Stimulated activated CD4-positive, alpha-beta T cell treated with anti-CD3 and anti-CD28 coated beads, Interleukin-4, amount 100 ng/mL, for 4 hours (primary cell): ENCODE measurements at places on chromosomes 2 and 18.

- DNase-seq: no peak
Measured at GRCh38 chr18:79402977-79403722, 7.4 kb downstream of the NFATC1 start.

DNA sequence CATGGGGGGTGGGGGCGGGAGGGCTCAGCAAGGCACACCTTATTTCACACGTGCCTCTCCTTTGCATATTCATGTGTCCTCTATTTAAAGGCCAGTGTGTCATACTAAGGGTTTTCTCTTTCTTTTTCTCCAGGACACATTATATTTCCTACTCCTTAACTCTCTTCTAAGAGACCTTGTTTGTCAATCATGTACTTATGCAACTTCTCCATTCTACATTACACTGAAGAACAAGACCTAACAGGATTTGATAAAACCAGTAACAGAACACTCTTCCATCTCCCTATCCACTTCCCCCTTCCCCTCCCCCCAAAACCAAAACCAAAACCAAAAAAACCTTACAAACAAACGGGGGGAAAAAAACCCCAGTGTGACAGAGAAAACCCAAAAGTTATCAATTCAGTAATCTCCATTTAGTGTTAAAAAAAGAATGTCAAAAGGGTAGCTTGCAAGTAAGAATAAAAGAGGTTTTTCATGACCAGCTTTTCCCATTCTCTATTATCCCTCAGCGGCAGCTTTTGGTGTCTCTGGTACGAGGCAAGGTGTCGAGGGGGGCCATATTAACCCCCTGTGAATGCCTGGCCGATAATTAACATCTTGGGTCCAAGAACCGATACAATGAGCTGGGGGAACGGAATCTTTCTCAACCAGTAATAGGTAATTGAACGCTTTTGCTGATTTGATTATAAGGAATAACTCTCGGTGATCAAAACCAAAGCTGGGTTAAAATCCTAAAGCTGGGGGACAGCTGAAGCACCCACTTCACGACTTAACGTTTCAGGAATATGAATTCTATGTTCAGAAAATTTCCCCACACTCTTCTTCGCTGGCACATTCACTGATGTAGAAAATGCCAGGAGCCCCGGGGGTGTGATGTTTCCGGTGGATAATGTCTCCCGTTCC is 191.0 kb upstream of the TCF4 start:
- no peak for DNase-seq

- DNase-seq: no peak
Measured at GRCh38 chr2:187986390-187987105, 305.1 kb upstream of the GULP1 start.

DNA sequence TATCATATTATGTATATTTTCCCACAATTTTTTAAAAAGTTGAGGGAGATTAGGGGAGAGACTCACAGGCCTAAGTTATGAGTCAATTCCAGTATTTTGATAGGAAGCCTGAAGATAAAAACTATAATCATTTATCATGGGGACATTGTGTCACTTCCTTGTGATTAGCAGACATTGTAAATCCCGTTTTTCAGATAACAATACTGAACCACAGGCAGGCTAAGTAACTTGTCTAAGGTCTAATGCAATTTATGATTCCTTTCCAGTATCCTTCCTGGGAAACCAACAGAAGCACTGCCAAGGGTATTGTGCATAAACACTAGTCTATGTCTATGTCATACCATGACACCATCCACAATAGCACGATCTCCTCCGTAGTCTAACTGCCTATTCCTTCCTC is 235.2 kb upstream of the PIK3C3 start:
- no peak for DNase-seq

DNA sequence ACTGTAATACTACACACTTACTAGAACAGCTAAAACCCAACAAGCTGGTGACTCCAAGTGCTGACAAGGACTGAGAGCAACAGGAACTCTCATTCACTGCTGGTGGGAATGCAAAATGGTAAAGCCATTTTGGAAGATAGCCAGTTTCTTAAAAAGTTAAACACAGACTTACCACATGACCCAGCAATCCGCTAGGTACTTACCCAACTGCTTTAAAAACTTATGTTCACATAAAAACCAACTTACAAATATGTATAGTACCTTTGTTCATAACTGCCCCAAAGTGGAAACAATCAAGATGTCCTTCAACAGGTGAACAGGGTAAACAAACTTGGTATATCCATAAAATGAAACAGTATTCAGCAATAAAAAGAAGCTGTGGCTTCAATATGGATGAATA is 153.1 kb upstream of the ZFP36L2 start:
- no peak for DNase-seq

DNA sequence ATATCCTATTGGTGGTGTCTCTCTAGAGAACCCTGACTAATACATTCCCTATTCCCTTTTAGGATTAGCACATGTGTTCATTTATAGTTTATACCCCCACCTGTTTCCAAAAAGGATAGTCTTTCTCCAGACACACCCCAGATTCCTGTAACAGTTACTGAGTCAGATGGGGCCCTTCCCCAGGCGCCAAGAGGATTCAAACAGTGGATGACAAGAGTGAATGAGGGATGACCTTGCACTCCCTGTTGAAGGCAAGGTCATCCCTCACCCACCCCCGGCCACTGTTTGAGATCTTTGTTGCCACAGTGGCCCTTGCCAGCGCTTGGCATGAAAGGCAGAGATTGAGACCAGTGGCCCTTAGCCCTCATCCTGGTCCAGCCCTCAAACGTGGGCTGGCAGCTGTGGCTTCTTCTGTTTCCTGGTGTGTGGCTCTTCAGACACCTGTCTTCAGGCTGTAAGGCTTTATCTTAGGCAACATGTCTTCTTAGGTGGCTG is 15.3 kb upstream of the REEP1 start:
- no peak for DNase-seq

GRCh38 chr2:101440127-101440738 is 34.7 kb downstream of the RFX8 start:
- no peak for DNase-seq

DNA sequence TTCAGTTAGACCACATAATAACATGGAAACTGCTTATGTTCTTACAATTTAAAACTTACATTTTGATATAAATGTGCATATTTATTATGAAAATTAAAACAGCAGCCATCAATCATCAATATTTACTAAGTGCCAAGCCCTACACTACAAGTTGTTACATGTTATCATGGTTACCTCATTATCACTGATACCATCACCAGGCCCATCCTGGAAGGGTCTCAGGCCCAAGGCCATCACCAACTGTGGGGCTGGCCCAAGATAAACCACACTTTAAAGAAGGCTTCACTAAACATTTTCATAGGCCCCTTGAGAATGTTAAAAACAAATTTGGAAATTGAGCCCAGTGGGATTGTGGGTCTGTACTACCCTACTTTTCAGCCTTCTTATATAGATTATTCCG is 6.4 kb downstream of the ITSN2 start:
- no peak for DNase-seq

- no peak for DNase-seq
Measured at GRCh38 chr18:62556397-62556796, 33.6 kb downstream of the ZCCHC2 start.

DNA sequence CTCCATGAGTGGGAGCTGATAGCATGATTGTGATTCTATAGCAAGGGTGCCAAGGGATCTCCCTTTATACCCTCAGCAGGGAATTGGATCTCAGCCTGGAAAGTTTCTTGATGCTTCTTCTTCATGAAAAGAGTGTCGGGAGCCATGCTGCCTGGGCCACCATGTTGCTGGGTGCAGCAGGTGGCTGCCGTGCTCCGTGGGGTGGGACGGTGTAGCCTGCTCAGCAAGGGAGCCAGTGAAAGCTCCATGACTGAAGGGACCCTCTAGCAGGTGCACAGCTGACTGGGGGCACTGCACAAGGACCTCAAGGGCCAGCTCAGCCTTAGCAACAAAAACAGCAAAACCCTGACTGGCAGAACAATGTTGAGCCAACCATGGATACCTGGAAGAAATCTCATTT is 368.9 kb upstream of the HS6ST1 start:
- no peak for DNase-seq

- no peak for DNase-seq
Measured at GRCh38 chr2:223262946-223263345, 211.0 kb downstream of the KCNE4 start.

DNA sequence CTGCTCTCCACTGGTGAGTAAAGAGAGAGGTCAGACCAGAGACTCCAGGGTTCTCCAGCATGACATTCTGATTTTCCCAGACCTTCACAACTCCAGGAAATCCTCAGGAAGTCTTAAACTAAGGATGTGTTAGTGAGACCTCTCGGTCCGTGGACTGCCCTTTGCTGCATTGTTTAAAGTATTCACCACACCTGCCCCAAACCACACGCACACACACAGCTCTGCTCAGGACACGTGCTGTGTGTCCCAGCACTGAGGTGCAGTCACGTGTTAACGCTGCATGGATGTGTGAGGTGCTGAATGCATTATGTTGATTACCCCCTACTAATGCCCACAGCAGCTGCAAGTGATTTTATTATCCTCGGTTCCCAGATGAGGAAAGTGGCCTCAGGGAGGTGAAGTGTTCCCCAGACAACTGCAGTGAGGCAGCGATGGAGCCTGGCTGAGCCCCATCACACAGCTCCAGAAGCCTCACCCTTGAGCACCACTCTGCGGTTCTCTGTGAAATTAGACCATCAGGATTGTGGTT is 68.4 kb downstream of the TRAPPC12 start:
- no peak for DNase-seq

DNA sequence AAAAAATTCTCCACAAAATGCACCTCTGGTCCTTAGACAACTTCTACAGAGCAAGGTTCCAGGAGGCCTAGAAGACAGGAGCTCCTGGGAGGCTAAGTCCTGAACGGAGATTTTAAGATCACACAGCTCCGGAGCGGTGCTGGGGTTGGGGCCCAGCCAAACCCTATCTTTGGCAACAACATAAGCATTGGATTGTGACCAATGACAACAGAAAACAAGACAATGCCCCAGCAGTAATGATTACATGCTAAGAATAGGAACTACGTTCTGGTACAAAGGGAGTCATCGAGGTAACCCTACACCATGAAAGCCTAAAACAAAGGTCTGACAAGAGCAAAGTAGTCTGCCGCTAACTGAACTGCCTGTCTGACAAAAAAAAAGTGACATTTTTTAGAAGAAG is 171.2 kb downstream of the CMPK2 start:
- no peak for DNase-seq

DNA sequence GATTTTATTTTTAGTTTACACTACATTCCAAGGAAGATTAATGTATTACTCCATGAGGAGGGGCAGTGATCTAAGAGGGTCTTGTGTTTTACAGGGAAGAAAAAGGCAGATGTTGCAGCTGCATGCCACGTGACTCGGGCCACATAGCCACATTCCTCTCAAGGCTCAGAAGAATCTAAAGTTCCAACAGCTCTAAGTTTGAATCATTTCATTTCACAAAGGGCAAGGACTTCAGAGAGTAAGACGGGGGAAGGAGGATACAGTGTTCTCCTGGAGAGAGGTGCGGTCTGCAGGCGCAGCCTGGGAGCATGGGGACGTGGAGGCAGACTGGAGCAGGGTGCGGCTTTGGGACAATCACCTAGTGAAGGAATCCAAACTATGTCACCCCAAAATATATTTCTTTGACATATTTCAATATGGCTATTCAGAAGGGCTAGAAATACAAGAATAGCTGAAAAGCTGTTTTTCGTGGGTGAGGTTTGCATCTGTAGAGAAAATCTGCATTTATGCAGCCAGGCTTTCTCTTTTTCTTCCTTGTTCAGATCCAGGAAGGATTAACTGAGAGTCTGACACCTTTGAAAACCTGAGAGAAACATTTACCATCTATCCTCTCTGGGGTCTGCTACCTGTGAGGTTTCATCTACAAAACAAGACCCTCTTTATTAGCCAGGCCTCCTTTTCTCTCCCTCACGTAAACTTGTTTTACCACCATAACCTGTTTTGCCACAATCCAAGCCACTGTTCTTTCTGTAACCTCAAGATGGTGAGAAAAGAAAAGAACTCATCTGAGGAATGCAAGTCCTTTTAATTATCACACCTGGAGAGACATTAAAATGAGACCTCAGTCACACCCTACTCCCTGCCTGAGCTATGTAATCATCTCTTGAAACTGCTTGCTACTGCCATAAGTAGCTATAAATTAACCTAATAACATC is 165.1 kb upstream of the NDUFV2 start:
- DNase-seq: no peak

- DNase-seq: no peak
Measured at GRCh38 chr2:177717831-177718618, 325.5 kb downstream of the AGPS start.

DNA sequence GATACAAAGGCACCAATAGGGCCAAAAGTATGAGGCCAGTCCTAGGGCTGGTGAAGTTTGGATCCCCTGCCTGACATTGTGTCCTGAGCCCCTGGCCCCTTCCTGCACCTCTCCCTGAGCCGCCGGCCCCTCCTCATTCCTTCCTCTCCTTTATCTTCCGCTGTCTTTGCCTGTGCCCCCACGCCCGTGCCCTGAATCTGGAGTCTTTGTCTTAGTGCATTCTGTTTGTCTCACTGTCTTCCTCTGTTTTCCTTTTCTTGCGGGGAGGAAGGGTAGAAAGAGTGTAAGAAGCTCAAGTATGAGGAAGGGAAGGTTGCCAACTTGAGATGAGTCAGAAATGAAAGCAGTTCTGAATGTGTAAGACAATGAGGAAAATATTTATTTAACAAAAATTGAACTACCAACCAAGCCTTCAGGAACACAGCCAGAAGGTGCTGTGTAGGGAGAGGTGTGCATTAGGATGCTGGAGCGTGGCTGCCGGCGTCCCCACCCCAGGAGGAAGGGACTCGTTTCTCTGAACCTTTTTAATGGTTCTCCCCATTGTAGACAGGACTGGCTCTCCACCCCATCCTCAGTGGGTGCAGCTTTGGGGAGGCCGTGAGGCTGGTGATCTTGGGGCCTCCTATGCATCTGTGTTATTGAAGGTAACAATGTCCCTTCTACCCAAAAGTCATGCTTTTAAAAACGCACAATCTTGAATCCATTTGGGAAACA is 133.1 kb downstream of the NEDD4L start:
- no peak for DNase-seq

DNA sequence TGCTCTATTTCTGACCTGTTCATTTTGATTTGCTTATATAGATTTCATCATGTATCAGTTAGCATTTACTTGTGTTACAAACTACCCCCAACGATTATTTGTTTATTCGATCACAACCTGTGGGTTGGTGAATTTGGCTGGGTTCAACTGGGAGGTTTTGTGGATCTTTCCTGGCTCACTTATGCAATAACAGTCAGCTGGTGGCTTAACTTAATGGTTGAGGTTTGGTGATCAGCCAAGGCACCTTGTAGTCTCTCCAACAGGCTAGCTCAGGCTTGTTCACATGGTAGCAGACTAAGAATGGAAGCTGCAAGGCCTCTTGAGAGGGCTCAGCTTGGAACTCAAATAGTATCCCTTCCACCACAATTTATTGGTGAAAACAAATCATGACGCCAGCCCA is 5.4 kb upstream of the PUM2 start:
- DNase-seq: no peak

- DNase-seq: no peak
Measured at GRCh38 chr2:29528371-29528770, 393.0 kb downstream of the ALK start.

DNA sequence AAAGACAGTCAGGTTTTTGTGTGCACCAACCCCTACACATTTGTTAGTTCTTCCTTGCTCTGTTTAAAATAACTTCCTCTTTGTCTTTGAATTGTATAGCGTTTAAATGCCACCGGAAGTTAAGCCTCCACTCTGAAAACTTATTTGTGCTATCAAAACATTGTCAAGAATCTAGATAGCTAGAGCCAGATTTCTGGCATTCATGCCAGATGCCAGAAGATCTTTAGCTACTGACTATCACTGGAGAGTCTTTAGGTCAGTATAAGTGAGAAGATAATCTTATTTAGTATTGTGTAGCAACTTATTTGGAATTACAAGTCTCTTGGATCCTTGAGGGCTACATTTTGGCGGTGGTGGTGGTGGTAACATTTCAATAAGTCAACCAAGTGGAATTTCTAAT is 63.4 kb upstream of the ADAM23 start:
- DNase-seq: no peak
